ENCODE measurements at places on chromosomes 12 and 14. TPM values are rescaled to one million over a fixed set of nuclear protein-coding genes. Genes with fewer than 3 reads are reported as not detected.

MIP gene
- not detected for total RNA-seq

IL31 gene
- total RNA-seq: not detected

APOF gene
- total RNA-seq: not detected

COX8C gene
- not detected for total RNA-seq

EXOC3L4 gene
- 2.0 TPM for total RNA-seq

FAM177A1 gene
- 36.2 TPM for total RNA-seq

TMEM132C gene
- total RNA-seq: not detected

PRKD1 gene
- total RNA-seq: 3.0 TPM

FAM181A gene
- not detected for total RNA-seq

NACA gene
- 839 TPM for total RNA-seq

RHOJ gene
- not detected for total RNA-seq

CCDC175 gene
- not detected for total RNA-seq

SPIC gene
- total RNA-seq: not detected

TPI1 gene
- 1,708 TPM for total RNA-seq

RNASE12 gene
- not detected for total RNA-seq

NELL2 gene
- total RNA-seq: 0.80 TPM

GPR68 gene
- 1.5 TPM for total RNA-seq

TCL1B gene
- total RNA-seq: not detected

RHEBL1 gene
- total RNA-seq: 5.0 TPM

POTEG gene
- total RNA-seq: 0.12 TPM

ZNF385A gene
- 1.8 TPM for total RNA-seq

SERPINA12 gene
- total RNA-seq: not detected
